Omental fat pad (tissue), 4 donors: ENCODE measurements at places on chromosomes 1 and 21. TPM values are rescaled to one million over a fixed set of nuclear protein-coding genes. Genes with fewer than 3 reads are reported as not detected.

DNA sequence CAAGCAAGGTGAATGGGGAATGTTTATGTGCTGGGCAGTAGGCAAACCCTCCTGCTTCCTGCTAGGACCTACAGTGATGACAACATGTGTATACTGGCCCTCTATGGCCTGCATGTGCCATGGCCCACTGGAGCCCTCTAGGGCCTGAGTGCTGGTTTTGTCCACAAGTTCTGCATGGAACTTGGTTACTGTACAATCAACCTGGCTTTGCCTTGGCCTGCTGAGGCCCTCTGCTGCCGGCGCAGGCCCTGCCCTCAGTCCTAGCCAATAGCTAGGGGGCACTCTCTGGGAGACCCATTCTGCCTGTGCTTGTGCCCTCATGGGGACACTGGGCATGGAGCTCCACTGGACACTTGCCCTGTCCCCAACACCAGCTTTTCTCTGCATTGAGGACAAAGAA, 138.6 kb upstream of the NGF start:
- no peak for DNase-seq

The ERG gene
- total RNA-seq, result 18.9 TPM

The WNT3A gene
- not detected for total RNA-seq

DNA sequence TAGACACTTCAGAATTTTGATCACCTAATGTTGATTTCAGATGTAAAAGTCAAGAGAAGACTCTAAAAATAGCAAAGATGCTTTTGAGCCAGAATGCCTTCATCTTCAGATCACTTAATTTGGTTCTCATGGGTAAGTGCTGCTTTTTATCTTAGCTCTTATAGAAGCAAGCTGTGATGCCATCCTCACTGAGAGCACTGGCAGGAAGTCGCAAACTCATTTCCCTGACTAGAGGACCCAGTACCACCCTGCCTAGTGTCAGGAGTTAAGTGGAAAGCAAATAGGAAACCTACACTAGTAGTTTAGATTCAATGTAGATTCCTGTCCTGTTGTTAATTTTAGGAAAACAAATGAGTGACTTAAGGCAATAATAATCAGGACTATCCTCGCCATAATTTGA, 12.1 kb downstream of the IFNAR2 start:
- no peak for DNase-seq

GRCh38 chr1:59378621-59379370, 81.9 kb downstream of the FGGY start:
- no peak for DNase-seq

GRCh38 chr21:15928196-15928595, 198.4 kb downstream of the USP25 start:
- no peak for DNase-seq

GRCh38 chr1:218848009-218848408, 325.7 kb upstream of the LYPLAL1 start:
- no peak for DNase-seq

GRCh38 chr1:28258628-28259251, 578 bp upstream of the SESN2 start:
- DNase-seq, result no peak

- no peak for DNase-seq
These were observed 1295.5 kb upstream of the NCAM2 start for GRCh38 chr21:19702726-19703125.

The WDR64 gene
- total RNA-seq, result not detected

- no peak for DNase-seq
These were observed 22.7 kb downstream of the WNT9A start for GRCh38 chr1:227924833-227925574.

DNA sequence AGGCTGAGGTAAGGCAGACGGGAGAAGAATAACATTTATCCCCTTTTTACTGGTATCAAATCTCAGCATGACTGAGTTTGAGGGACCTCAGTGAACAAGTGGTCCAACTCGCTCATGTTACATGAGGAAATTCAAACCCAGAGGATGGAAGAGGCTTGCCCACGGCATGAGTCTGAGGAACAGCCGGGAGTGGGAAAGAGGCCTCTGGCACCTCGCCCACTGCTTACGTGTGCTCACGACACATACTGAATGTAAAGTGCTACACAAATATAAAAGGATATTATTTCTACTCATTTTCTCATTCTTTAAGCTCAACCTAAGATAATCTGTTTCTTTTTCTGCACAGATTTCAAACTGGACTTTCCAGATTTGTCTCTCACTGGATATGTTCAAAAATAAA, 14.7 kb downstream of the BEND5 start:
- DNase-seq, result no peak

The SHCBP1L gene
- not detected for total RNA-seq

The SLC26A9 gene
- total RNA-seq, result 0.24 TPM

GRCh38 chr1:182183606-182184005, 122.1 kb upstream of the ZNF648 start:
- DNase-seq, result no peak

DNA sequence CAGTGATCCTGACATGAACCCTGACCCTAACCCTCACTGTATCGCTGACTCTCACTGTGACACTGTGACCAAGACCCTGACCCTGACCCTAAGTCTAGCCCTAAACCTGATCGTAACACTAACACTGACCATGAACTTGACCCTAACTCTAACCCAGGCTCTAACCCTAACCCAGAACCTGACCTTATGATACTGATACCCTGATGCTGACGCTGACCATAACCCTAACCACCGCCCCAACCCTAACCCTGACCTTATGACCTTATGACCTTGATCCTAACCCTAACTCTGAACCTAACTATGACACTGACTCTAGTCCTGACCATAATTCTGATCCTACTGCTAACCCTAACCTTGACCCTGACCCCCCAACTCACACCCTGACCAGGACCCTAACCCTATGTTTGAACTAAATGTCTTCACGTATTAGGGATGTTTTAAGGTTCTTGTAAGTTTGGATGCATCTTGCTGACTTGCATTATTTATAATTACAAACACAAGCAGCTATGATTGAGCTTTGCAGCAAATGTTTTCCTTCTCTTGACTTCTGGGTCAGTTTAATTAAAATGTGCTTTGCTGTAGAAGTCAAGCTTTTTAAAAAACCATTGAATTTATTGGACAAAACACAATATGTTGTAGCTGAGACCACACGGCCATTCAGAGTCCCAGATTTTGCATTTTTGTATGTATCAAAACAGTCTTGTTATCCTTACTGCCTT, 23.9 kb upstream of the PRSS38 start:
- no peak for DNase-seq

The NHLH1 gene
- not detected for total RNA-seq

- no peak for DNase-seq
These were observed 188.6 kb downstream of the DSCAM start for GRCh38 chr21:40658311-40658710.

DNA sequence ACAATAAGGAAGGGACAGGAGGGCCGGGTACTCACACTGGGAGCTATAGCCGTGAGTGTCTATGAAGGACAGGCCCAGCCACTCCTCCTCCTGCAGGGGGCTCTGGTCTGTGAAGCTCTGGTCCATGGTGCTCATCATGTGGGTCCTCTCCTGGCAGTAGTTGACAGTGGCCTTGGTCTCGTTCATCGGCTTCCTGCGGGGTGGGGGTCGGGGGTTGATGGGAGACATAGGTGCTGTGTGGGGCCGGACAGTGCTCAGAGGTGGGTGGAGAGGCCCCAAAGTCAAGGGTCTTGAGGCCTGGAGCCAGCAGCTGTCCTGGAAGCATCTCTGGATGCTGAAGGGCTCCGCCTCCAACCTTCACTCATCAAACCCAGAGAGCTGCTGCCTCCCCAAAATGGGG, 260.4 kb downstream of the PTPRU start:
- DNase-seq, result no peak

- no peak for DNase-seq
These were observed 42.5 kb downstream of the OLFML2B start for GRCh38 chr1:161981126-161981525.

The KRTAP10-11 gene
- not detected for total RNA-seq

DNA sequence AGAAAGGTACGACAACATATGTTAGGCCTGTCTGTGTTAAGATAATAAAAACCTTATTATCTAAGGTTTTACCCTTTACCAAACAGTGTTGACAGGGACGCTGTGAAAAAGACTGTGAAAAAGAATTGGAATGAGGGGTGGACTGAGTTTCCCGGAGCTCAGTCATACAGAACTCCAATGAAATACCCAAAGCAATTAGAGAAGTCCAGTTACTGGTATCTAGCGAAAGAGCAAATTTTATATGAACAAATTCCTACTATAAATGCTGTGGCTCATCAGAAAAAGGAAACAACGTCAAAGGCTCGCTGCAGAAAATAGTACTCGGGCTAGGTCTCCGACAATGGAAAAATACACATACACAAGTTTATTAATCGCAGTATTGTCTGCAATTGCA, 708 bp upstream of the RBBP5 start:
- no peak for DNase-seq

- no peak for DNase-seq
These were observed at the start of gene CACNA1E for GRCh38 chr1:181483285-181484195. Gene CACNA1E (plus strand): TSS chr1:181483517. CDS start chr1:181483745, 228 bp downstream.

- DNase-seq, result no peak
These were observed 284.1 kb upstream of the BEND5 start for GRCh38 chr1:49060766-49061165.
